ENCODE measurements at places on chromosomes 5 and 9.

- DNase-seq = peak; percentile 73
These were observed 86.7 kb downstream of the SLC1A3 start for GRCh38 chr5:36692791-36693763.

DNA sequence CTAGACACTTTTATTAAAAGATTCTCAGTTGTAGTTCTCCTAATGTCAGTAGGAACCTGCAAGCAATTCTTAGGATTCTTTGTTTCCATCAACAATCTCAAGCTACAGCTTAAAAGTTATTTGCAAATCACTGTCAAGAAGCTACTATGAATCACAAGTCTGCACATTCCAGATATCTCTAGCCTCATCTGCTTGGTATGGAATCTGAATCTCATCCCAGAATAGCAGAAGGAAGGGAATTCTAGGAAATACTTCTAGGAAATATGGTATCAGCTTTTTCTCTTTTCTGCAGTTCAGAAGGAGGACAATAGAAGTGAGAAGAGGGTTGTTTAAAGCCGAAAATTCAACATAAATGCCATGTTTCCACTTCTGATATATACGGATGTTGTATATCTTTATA lies 792.2 kb upstream of the CDH9 start:
- DNase-seq = no peak

DNA sequence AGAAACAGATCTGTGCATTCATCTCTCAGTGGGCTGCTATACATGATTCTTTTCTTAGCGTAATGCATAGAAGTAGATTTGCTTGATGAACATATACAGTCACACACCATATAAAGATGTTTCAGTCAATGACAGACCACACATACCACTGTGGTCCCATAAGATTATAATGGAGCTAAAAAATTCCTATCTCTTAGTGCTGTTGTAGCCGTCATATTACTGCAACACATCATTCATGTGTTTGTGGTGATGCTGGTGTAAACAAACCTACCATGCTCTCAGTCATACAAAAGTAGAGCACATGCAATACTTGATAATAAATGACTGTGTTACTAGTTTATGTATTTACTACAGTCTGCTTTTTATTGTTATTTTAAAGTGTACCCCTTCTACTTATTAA lies 214.3 kb downstream of the ARHGAP26 start:
- no peak for DNase-seq

DNA sequence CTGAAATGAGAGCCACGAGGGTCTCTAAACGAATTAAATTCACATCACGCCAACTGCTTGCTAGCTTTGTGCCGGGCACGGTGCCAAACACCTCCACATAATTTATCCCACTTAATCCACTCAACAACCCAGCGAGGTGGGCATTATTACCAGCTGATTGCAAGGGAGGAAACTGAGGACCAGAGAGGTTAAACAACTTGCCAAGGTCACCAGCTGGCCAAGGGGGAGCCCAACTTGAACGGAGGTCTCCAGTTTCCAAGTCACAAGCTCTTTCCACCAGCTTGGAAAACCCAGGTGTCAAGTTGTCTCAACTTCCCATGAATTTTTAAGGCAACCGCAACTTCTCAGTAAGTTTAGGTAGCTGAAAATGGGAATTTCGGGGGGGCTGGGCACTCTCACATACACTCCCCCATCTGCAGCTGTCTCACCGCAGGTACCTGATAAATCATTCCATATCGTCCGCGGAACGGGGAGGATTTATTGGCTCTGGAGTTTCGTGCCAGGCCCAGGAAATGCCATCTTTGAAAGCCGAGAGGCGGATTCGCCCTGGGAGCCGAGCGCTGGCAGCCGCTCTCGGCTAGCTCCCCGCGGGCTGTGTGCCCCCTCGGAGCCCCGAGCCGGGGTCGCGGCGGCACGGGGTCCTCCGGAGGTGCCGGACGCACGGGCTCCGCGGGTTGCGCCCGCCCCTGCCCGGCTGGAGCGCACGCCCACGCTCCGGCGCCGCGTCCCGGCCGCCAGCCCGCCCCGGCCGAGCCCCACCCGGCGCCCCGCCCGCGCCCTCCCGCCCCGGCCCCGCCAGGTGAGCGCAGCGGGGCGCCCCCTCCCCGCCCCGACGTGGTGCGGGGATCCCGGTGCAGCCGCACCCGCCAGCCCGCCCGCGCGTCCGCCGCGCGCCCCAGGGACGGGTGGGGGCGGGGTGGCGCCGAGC lies 617 bp downstream of the PTPN3 start:
- no peak for DNase-seq

DNA sequence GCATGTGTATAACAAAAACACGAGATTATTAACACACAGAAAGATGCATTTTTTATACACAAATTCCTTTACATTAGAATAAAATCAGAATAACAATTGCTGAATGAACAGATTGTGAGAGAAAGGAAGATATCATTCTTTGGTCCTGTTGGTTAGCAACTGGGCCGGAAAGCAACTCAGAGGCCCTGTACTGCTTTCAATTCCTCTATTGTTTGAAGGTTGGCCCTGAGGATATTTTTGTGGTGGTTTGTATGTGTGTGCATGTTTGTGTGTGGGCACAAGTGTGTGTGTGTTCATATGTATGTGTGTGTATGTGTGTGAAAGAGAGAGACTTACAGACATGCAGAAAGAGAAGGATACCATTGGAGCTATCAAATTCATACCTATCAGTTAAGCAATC lies 356.8 kb upstream of the DMAC1 start:
- DNase-seq = no peak

- peak; percentile 88 for DNase-seq
These were observed 1.1 kb downstream of the ZNF367 start for GRCh38 chr9:96417051-96417586.

DNA sequence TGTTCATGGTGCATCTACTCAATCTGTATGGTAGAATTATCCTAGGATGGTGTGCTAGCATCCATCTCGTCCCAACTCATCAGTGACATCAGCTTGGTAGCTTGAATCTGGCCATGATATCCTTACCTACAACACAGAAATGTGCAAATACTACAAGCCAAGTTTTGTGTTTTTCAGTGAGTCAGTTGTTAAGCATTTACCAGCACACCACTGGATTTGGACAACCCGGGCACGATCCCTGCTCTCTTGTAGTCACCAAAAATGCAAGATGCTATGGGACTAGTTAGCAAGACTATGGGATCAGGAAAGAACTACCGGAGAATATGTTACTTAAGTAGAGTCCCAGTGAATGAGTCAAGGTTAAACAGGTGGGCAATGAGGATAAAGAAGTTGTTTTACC lies 32.1 kb upstream of the ZNF354B start:
- no peak for DNase-seq

DNA sequence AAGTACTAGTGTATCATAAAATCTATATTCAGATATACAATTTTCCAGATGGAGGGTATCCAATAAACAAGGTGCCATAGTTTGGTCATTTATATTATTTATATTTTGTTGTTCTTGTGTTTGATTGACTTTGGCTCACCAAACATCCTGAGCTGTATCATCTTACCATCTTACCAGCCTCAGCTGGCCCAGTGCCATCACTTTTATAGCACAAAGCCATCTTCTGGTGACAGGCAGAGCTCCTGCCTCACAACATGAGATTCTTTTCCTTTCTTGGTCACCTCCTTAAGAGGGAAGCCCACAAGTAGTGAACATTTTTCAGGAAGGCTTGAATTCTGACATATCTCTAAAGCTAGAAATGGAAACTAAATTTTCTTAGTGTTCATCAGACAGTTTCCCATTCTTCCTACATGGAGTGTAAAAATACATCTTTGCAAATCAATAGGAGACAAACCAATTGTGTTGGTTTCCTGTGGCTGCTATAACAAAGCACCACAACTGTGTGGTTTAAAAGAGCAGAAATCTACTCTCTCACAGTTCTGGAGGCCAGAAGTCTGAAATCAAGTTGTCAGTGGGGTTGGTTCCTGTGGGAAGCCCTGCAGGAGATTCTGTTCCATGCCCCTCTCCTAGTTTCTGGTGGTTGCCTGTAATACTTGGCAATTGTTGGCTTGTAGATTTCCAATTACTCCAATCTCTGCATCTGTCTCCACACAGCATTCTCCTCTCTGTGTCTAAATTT lies 341.8 kb downstream of the MAN2A1 start:
- DNase-seq = no peak

DNA sequence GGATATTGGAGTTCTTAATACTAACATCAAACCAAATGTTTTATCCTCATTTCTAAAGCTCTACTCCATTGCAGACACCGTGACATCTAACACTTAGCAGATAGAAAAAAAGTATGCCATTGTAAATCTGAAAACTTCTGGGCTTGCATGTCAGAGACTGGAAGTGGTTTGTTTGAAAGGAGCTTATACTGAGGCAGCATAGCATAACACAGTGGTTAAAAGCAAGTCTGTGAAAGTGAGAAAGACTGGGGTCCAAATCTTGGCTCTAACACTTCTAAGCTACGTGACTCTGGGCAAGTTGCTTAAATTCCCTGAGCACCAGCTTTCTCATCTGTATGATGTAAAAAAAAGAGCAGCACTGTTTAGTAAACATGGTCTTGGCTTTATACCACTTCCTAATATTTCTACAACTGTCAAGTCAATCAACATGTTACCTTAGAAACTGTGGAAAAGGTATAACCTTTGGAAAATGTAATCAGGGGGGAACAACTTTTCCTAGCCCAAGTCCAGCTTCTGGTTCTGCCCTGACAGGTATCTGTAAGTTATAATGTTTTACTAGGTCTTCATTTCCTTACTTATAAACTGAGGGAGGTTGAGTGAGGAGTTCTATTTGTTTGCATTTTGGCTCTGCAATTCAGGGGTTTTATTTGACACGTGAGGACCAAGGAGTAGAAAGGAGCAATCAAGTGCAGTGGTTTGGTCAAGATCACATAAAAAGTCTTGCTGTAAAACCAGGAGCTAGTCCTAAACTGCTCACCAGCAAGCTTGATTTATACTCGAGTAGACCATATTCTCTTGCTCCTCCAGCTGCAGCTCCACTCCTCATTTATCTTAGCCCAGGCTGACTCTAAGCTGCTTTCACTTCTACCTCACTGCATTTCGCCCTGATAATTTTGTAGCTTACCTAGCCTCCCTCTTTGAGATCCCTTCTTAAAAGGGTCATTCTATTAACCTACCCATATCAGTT lies 541.0 kb downstream of the RAB3C start:
- DNase-seq = no peak

GRCh38 chr9:6764523-6764922 lies 6.8 kb downstream of the KDM4C start:
- DNase-seq = no peak

- DNase-seq = no peak
These were observed 2.3 kb downstream of the DENND4C start for GRCh38 chr9:19232823-19233194.

- DNase-seq = no peak
These were observed 39.2 kb upstream of the NEK6 start for GRCh38 chr9:124218438-124218982.

DNA sequence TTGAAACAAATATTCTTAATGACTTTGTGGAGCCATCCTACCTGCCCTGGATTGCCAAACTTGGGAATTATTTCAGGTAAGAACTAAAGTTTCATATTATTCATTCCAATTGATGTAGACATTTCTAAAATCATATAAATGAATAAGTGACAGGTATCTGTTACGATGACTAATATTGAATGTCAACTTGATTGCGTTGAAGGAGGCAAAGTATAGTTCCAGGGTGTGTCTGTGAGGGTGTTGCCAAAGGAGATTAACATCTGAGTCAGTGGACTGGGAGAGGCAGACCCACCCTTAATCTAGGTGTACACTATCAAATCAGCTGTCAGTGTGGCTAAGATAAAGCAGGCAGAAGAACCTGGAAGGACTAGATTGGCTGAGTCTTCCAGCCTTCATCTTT lies 1688.4 kb upstream of the CDH9 start:
- DNase-seq = no peak

GRCh38 chr5:179866241-179867078 lies 7.8 kb upstream of the MRNIP start:
- no peak for DNase-seq
